ENCODE measurements at places on chromosomes 7 and 10. TPM values are rescaled to one million over a fixed set of nuclear protein-coding genes. Genes with fewer than 3 reads are reported as not detected.
A peak's percentile ranks its signal among the peaks of the same experiment; 100 is the strongest.

GRCh38 chr7:100694098-100694745, at the start of gene GIGYF1:
Gene GIGYF1, minus strand, starts transcription at chr7:100694250. Its CDS starts 6,012 bp downstream, at chr7:100688238.
- H3K4me3 ChIP-seq = peak within 1 kb of the TSS; percentile 93
- peak; percentile 77 for DNase-seq
- H3K4me1 ChIP-seq = peaks cover 31% of the 10 kb centered on the region
- peak within 1 kb of the TSS; percentile 86 for H3K27ac ChIP-seq
- H3K27me3 ChIP-seq = no peaks in the 10 kb centered on the region

DNA sequence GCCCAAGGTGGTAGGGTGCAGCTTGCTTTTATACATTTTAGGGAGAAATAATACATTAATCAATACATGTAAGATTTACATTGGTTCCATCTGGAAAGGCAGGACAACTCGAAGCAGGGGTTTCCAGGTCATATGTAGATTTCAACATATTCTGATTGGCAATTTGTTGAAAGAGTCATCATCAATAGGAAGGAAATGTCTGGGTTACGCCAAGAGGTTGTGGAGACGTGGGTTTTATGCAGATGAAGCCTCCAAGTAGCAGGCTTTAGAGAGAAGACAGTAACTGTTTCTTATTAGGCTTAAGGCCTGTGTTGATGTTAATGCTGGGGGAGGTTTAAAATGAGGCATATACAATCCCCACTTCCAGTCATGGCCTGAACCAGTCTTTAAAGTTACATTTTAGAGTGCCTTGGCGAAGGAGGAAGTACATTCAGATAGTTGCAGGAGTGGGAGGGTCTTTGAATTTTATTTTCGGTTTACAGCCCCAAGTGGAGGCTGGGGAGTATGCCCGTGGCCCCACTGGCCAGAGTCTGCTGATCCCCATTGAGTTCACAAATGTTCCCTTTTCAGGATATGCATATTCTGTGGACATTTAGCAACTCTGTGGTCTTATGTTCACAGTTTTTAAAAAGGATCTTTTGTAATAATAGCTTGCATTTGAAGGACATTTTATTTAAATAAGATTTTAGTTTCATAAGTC, 166.0 kb upstream of the GDF10 start:
- no peak overlapping the region for H3K4me3 ChIP-seq
- H3K36me3 ChIP-seq = no peaks in the 10 kb centered on the region
- no peak overlapping the region for H3K27ac ChIP-seq
- no peak for DNase-seq
- H3K4me1 ChIP-seq = no peaks in the 10 kb centered on the region

DNA sequence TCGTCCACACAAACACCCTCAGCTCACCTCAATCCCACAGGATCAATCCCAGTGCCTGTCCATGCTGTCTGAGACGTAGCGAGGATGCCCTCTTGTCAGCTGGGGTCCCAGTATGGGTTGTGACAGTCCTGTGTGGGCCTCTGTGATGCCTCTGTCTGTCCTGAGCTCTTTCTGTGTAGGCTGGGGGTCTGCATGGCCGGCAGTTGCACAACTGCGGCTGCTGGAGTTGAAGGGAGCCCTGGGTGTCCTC, 12.4 kb downstream of the ANTXRL start:
- H3K27me3 ChIP-seq = no peaks in the 10 kb centered on the region
- H3K27ac ChIP-seq = no peak overlapping the region

- H3K4me1 ChIP-seq = peaks cover 15% of the 10 kb centered on the region
- no peak overlapping the region for H3K4me3 ChIP-seq
- DNase-seq = peak; percentile 48
- H3K27ac ChIP-seq = no peak overlapping the region
- H3K27me3 ChIP-seq = peaks cover 8% of the 10 kb centered on the region
- H3K36me3 ChIP-seq = no peaks in the 10 kb centered on the region
Measured at GRCh38 chr7:108135446-108136190, 5.5 kb upstream of the LAMB4 start.

GRCh38 chr10:60594476-60595051, 183.7 kb upstream of the CDK1 start:
- H3K27ac ChIP-seq = no peak overlapping the region
- no peak for DNase-seq
- no peaks in the 10 kb centered on the region for H3K36me3 ChIP-seq
- H3K27me3 ChIP-seq = no peaks in the 10 kb centered on the region
- no peak overlapping the region for H3K4me3 ChIP-seq
- H3K4me1 ChIP-seq = peaks cover 20% of the 10 kb centered on the region

- no peak for DNase-seq
- H3K27me3 ChIP-seq = no peaks in the 10 kb centered on the region
- no peak overlapping the region for H3K27ac ChIP-seq
- H3K4me1 ChIP-seq = no peaks in the 10 kb centered on the region
- no peaks in the 10 kb centered on the region for H3K36me3 ChIP-seq
Measured at GRCh38 chr10:107028236-107028635, 136.3 kb downstream of the SORCS1 start.

- H3K36me3 ChIP-seq = peaks cover 5% of the 10 kb centered on the region
- no peak overlapping the region for H3K27ac ChIP-seq
- H3K4me3 ChIP-seq = no peak overlapping the region
Measured at GRCh38 chr10:29407280-29407858, 118.5 kb downstream of the LYZL1 start.

- peak; percentile 75 for DNase-seq
- peaks cover 78% of the 10 kb centered on the region for H3K4me1 ChIP-seq
- H3K36me3 ChIP-seq = peaks cover 15% of the 10 kb centered on the region
- peak overlapping the region; percentile 57 for H3K27ac ChIP-seq
- no peak overlapping the region for H3K4me3 ChIP-seq
- no peaks in the 10 kb centered on the region for H3K27me3 ChIP-seq
Measured at GRCh38 chr7:24882989-24883621, 96.9 kb downstream of the OSBPL3 start.

GRCh38 chr10:21212348-21212747, 313.1 kb downstream of the SKIDA1 start:
- H3K27ac ChIP-seq = no peak overlapping the region
- DNase-seq = no peak
- peaks cover 1% of the 10 kb centered on the region for H3K36me3 ChIP-seq
- H3K4me1 ChIP-seq = no peaks in the 10 kb centered on the region

- peaks cover 57% of the 10 kb centered on the region for H3K4me1 ChIP-seq
- peaks cover 72% of the 10 kb centered on the region for H3K36me3 ChIP-seq
- H3K4me3 ChIP-seq = peak overlapping the region; percentile 70
- H3K27me3 ChIP-seq = no peaks in the 10 kb centered on the region
- DNase-seq = peak; percentile 34
Measured at GRCh38 chr10:61943674-61944378, 42.3 kb downstream of the ARID5B start.

DNA sequence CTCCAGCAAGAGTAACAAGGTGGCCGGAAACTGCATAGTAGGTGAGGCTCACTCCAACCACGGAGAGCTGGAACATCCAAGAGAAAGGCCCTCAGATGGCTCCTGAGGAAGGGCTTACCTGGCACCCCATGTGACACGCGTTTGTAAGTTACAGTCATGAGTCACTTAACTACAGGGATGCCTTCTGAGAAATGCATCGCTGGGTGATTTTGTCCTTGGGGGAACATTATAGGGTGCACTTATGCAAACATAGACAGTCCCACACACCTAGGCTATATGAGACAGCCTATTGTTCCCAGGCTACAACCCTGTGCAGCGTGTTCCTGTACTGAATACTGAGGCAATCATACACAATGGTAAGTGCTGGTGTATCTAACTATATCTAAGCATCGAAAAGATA, 139.9 kb downstream of the PKD1L1 start:
- H3K4me1 ChIP-seq = no peaks in the 10 kb centered on the region
- no peak for DNase-seq
- H3K36me3 ChIP-seq = no peaks in the 10 kb centered on the region
- H3K4me3 ChIP-seq = no peak overlapping the region

GRCh38 chr7:158613481-158613880, 25.9 kb upstream of the PTPRN2 start:
- no peak overlapping the region for H3K4me3 ChIP-seq
- no peak for DNase-seq
- H3K27ac ChIP-seq = no peak overlapping the region
- H3K4me1 ChIP-seq = peaks cover 11% of the 10 kb centered on the region
- no peaks in the 10 kb centered on the region for H3K27me3 ChIP-seq

DNA sequence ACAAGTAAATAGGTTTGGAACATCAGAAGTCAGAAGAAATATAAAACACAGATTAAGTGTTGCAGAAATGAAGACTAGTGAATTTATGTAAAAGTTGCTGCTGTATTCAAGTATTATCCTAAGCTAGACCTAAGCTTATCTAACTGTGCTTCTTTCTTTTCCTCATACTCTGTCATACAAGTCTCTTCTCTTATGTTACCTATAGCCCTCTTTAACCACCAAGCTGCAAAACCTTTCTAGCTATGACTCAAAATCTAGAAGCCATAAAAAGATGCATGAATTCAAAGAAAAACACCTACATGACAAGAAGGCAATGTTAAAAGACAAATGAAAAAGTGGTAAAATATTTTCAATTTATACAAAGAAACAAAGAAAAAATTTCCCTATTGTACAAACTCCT, 23.0 kb downstream of the DENND11 start:
- no peak for DNase-seq
- H3K27me3 ChIP-seq = no peaks in the 10 kb centered on the region
- H3K4me1 ChIP-seq = peaks cover 20% of the 10 kb centered on the region
- H3K4me3 ChIP-seq = no peak overlapping the region
- H3K27ac ChIP-seq = no peak overlapping the region
- peaks cover 24% of the 10 kb centered on the region for H3K36me3 ChIP-seq

UCMA gene
- not detected for total RNA-seq

IFIT3 gene
- total RNA-seq = 15.2 TPM

ZNF862 gene
- 18.1 TPM for total RNA-seq

UNCX gene
- not detected for total RNA-seq

CLCN1 gene
- total RNA-seq = not detected

CTNNA3 gene
- not detected for total RNA-seq
